H9 (cell line): ENCODE measurements at places on chromosomes 4 and X.
A peak's percentile ranks its signal among the peaks of the same experiment; 100 is the strongest.

DNA sequence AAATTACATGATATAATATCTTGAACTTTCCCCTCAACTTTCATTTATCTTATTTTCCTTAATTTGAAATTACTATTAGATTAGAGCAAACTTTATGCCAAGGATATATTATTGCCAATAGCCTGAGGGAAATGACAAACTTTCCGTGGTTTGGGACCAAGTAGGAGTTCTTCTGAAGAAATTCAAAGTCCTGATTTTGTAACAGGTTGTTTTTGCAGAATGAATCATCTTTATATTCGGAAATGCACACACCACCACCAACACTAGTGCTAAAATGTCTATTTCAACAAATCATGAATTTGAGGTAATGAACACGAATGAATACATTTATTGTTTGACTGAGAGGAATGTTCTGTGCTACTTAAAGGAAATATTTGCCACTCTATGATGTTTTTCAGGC is 226.7 kb downstream of the GRIA2 start:
- DNase-seq: no peak

DNA sequence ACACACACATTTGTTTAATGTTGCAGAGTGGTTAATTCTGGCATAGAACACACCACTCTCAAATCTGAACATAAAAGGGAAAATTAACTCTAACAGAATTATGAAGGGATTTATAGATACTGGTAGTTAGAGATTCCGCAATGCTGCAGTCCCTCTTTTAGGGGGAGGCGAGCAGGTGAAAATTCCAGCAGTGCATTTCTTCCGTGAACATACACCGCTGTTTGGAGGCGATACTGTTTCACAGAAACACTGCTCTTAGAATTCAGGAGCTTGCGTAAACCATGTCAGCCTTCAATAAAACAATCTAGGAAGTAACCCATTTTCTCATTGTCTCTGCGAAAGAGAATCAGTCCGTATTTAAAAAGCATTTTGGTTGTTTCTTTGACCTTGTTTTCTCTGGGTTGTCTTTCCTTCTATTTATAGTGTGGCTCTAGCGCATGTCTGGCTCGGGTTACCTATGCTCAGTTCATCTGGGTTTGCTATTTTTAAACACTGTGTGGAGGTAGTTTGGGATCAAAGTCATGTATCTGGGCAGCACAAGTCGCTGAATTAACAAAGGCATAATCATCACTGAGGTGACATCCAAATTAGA is 90.4 kb downstream of the GPAT3 start:
- no peak for DNase-seq

GRCh38 chr4:1008840-1009541 is 2.4 kb upstream of the FGFRL1 start:
- DNase-seq: peak; percentile 62

- no peak for DNase-seq
Measured at GRCh38 chr4:10007793-10008608, 13.3 kb downstream of the SLC2A9 start.

DNA sequence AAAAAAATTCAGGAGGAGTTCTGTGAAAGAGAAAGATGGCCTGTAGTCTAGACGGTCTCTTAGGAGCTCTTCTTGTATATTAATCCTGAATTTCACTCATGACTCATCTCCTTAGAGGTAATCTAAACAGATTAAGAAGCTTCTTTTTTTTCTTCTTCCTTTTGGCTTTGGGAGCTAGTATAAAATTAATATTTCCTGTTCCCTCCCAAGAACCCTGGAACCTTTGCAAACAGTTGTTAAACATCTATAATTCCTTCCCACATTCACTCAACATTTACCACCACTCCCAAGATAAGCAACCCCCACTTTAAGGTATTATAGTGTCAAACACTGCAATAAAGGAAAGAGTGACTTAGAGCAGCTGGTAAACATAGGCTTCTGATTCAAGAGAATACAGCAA is 146.4 kb upstream of the EDNRA start:
- DNase-seq: no peak

DNA sequence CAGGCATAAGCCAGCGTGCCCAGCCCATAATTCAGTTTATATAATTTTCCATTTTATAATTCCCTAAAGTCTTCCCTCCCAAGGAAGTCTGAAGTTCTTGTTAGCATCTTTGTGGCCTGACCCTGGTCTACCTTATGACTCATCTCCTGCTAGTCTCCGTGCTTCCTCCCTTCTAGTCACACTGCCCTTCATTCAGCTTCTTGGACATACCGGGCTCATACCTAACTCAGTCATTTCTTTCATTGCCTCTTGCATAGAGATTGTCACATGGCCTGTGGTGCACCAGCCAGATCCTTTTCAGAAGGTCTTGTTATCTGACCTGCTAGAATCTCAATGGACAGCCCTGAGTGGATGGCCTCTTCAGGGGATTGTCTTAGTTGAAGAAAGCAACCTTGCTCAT is 22.8 kb upstream of the MAML3 start:
- DNase-seq: no peak

- no peak for DNase-seq
Measured at GRCh38 chr4:4803216-4803911, 56.1 kb upstream of the MSX1 start.

DNA sequence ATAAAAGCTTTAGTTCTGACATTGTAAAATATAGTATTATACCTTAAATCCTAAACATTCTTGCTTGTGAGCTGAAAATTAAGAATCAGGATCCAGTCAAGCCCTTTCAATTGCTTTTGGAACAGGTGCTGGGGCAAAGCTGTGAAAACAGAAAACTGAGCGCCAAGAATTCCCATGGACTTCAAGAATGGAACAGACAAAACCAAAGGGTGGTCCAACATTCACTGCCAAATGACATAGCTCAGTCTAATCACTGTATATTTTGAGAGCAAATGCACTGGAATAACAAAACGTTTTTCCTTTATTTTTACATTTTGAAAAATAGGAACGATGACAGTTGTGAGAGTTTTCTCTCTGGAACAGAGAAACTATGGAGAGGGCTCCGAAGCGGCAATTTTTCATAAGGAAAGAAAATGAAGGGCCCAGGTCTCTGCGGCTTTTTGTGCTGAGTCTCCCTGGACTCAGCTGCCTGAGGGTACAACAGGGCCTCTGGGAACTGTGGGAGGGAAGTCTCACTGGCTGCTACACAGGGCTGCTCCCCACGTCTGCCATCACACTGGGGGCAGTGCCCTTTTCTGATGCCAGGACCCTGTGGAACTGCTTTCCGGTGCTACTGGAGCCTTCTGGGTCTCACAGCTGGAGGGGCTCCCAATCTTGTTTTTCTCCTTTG is 56.0 kb upstream of the BMPR1B start:
- no peak for DNase-seq
